ENCODE measurements at places on chromosomes 1 and 21. TPM values are rescaled to one million over a fixed set of nuclear protein-coding genes. Genes with fewer than 3 reads are reported as not detected.

Gene PIK3R3
- total RNA-seq = 11.7 TPM

Gene RXRG
- total RNA-seq = not detected

Gene TEX38
- under 0.01 TPM for total RNA-seq

Gene CCNL2
- 57.9 TPM for total RNA-seq

Gene WNT3A
- total RNA-seq = not detected

Gene FAM76A
- total RNA-seq = 5.4 TPM

Gene RGS13
- total RNA-seq = not detected

Gene DNAI4
- 6.0 TPM for total RNA-seq

Gene BEST4
- not detected for total RNA-seq

Gene TNFRSF8
- not detected for total RNA-seq

Gene COL24A1
- not detected for total RNA-seq

Gene KCNJ15
- 0.22 TPM for total RNA-seq

Gene DNALI1
- 0.20 TPM for total RNA-seq

Gene PINK1
- total RNA-seq = 50.8 TPM

Gene TNFRSF18
- 0.22 TPM for total RNA-seq

Gene IL23R
- total RNA-seq = not detected

Gene MROH9
- not detected for total RNA-seq

Gene PHLDA3
- total RNA-seq = 8.9 TPM

Gene KIF26B
- total RNA-seq = 1.1 TPM

Gene LAPTM5
- 66.7 TPM for total RNA-seq

Gene SPAG17
- not detected for total RNA-seq

Gene CLCA2
- total RNA-seq = not detected

Gene CFHR5
- total RNA-seq = not detected

Gene APH1A
- total RNA-seq = 128 TPM

Gene CYP4A22
- total RNA-seq = not detected

Gene CLCNKA
- not detected for total RNA-seq

Gene LCE1E
- not detected for total RNA-seq

Gene IL19
- not detected for total RNA-seq

Gene NEGR1
- under 0.01 TPM for total RNA-seq

Gene AXDND1
- under 0.01 TPM for total RNA-seq

Gene DIO1
- total RNA-seq = not detected
